Stimulated activated CD4-positive, alpha-beta T cell treated with anti-CD3 and anti-CD28 coated beads, Interleukin-4, amount 100 ng/mL, for 24 hours (primary cell): ENCODE measurements at places on chromosomes 7 and 10.
A peak's percentile ranks its signal among the peaks of the same experiment; 100 is the strongest.

- no peak for DNase-seq
These were observed 31.6 kb downstream of the ENO4 start for GRCh38 chr10:116880716-116881482.

GRCh38 chr10:103090911-103091310, 102.2 kb downstream of the NT5C2 start:
- no peak for DNase-seq

GRCh38 chr7:77391230-77391629, 24.9 kb downstream of the GSAP start:
- no peak for DNase-seq

GRCh38 chr10:102645741-102646609, 1.7 kb downstream of the TRIM8 start:
- DNase-seq, result peak; percentile 81

- no peak for DNase-seq
These were observed 42.7 kb downstream of the CFAP46 start for GRCh38 chr10:132899751-132900065.
